LHCN-M2 (cell line): ENCODE measurements at places on chromosomes 13 and 19. TPM values are rescaled to one million over a fixed set of nuclear protein-coding genes. Genes with fewer than 3 reads are reported as not detected.

Gene JSRP1
- total RNA-seq, result 219 TPM in 2 replicates

Gene APLP1
- 38.3 and 47.1 TPM in 2 replicates for total RNA-seq

Gene PET100
- 6.4 and 13.1 TPM in 2 replicates for total RNA-seq

Gene APOE
- total RNA-seq, result 25.3 and 84.6 TPM in 2 replicates

Gene IZUMO1
- total RNA-seq, result not detected in 2 replicates

Gene TEX26
- not detected in 2 replicates for total RNA-seq

Gene PLD3
- total RNA-seq, result 338 and 480 TPM in 2 replicates

Gene ZNF649
- 8.7 and 9.1 TPM in 2 replicates for total RNA-seq

Gene IGFL2
- not detected in 2 replicates for total RNA-seq

Gene MAMSTR
- 2.4 and 3.5 TPM in 2 replicates for total RNA-seq

Gene LGI4
- total RNA-seq, result not detected in 2 replicates

Gene ZNF283
- total RNA-seq, result 8.2 and 9.6 TPM in 2 replicates

Gene CCDC8
- 17.5 and 18.5 TPM in 2 replicates for total RNA-seq

Gene C5AR1
- not detected in 2 replicates for total RNA-seq

Gene MBD3L2B
- not detected in 2 replicates for total RNA-seq

Gene MISP3
- total RNA-seq, result 0.19 and 0.34 TPM in 2 replicates

Gene CYP2S1
- not detected in 2 replicates for total RNA-seq

Gene ZNF296
- total RNA-seq, result not detected in 2 replicates

Gene KIR3DL1
- not detected in 2 replicates for total RNA-seq

Gene METTL21C
- not detected in 2 replicates for total RNA-seq

Gene TNFSF13B
- 4.4 and 7.2 TPM in 2 replicates for total RNA-seq
